ENCODE measurements at places on chromosomes 6 and 20. TPM values are rescaled to one million over a fixed set of nuclear protein-coding genes. Genes with fewer than 3 reads are reported as not detected.

Gene TGM2
- not detected for total RNA-seq

Gene SLC17A3
- 0.22 TPM for total RNA-seq

Gene BPIFB1
- not detected for total RNA-seq

DNA sequence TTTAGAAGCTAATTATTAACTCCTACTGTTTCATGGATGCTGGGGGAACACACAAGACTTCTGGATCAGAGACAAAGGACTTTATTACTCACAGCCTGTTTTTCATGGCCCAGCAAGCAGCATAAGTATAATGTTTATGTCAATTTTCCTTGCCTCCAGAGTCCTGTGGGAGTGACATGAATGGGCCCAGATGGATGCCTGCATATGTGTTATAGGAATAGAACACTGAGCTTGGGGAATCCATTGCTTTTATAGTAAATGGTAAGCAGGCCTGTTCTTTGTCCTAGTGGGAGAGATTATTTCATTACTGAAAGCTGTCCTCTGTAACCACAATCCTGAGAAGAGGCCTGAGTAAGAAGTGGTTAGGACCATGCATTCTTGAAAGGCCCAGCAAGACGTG is 25.6 kb downstream of the BLTP3A start:
- no peak for DNase-seq

- DNase-seq = peak; percentile 67
Measured at GRCh38 chr6:2876210-2877056, 26.7 kb downstream of the SERPINB9 start.

GRCh38 chr6:42402184-42402583 is 49.5 kb downstream of the TRERF1 start:
- peak; percentile 43 for DNase-seq

Gene MROH8
- 1.1 TPM for total RNA-seq

Gene FAM209B
- total RNA-seq = 2.3 TPM

Gene SCRT2
- not detected for total RNA-seq
